ENCODE measurements at places on chromosomes 1 and 21.

DNA sequence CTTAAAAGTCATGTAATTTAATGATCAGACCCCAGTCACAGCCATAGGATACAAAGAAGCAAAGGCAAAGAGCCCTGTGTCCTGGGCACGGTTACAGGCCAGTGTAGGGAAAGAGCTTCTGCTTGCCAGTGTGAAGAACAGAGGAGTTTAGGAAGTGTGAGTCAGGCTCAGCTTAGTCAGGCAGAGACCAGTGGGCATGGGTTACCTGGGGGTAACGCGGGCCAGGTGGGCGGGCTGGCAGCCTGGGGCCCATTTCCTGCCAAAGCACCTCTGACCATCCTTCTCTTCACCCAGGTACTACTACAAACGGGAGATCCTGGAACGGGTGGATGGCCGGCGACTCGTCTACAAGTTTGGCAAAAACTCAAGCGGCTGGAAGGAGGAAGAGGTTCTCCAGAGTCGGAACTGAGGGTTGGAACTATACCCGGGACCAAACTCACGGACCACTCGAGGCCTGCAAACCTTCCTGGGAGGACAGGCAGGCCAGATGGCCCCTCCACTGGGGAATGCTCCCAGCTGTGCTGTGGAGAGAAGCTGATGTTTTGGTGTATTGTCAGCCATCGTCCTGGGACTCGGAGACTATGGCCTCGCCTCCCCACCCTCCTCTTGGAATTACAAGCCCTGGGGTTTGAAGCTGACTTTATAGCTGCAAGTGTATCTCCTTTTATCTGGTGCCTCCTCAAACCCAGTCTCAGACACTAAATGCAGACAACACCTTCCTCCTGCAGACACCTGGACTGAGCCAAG lies 4.7 kb downstream of the ELF3 start:
- H3K4me3 ChIP-seq: no peak overlapping the region
- DNase-seq: no peak
- no peaks in the 10 kb centered on the region for H3K27me3 ChIP-seq
- H3K4me1 ChIP-seq: no peaks in the 10 kb centered on the region

DNA sequence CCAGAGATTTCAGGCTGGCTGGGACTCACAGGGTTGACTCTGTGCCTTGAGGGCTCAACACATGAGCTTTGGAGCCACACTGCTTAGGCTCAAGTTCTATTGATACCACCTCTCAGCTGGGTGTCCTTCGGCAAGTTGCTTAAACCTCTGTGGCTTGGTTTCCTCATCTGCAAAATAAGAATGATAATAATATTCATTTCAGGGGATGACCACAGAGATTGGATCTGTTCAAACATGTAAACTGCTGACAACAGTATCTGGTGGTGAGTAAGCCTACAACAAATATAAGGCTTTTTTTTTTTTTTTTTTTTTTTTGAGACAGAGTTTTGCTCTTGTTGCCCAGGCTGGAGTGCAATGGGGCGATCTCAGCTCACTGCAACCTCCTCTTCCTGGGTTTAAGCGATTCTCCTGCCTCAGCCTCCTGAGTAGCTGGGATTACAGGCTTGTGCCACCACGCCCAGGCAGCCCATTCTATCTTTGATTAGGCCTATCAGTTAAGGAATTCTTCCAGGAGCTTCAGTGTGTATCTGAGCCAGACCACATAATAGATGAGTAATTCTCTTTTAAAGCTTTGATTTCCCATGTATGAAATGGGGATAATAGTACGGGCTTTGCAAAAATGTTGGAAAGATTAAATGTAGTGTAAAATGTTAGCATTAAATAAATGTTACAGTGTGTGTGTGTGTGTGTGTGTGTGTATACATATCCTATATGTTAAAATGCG lies 437.6 kb downstream of the PRDM2 start:
- no peak for DNase-seq
- no peaks in the 10 kb centered on the region for H3K27me3 ChIP-seq
- H3K4me1 ChIP-seq: no peaks in the 10 kb centered on the region
- no peak overlapping the region for H3K27ac ChIP-seq
- no peak overlapping the region for H3K4me3 ChIP-seq

DNA sequence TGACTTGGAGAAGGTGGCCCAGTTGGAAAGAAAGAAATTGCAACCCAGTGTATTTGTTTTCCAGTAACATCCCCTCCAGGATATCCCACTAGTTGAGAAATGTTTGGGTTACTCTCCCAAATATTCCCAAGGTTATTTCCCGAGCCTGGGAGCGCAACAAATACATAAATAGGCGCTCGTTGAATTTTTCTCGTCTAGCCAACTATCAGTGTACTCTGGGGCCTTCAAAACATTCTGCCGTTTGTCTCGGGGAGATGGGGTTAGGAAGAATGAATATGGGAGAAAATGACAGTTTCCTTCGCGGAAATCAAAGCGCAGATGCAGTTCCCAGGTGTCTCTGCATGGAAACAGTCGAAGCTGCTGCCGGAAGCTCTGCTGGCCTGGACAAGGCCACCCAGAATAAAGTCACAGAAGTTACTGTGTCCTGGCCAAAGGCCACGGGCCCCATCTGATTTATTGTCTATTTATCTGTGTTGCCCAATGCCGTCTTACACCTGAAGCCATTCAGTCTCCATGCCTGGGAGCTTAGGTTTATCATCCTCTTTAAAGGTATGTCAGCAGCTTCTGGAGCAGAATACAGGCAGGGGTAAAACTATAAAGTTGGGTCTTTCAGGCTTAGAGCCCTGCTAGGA lies 1.0 kb downstream of the C1orf115 start:
- H3K4me3 ChIP-seq: peak overlapping the region; percentile 38
- H3K36me3 ChIP-seq: no peaks in the 10 kb centered on the region
- no peak overlapping the region for H3K27ac ChIP-seq
- peaks cover 27% of the 10 kb centered on the region for H3K27me3 ChIP-seq
- peaks cover 4% of the 10 kb centered on the region for H3K4me1 ChIP-seq

- H3K27ac ChIP-seq: no peak overlapping the region
- no peaks in the 10 kb centered on the region for H3K4me1 ChIP-seq
- no peak overlapping the region for H3K4me3 ChIP-seq
- H3K36me3 ChIP-seq: no peaks in the 10 kb centered on the region
- no peak for DNase-seq
These were observed 38.6 kb downstream of the TFF3 start for GRCh38 chr21:42276526-42277154.
